Fibroblast of villous mesenchyme (primary cell): ENCODE measurements at places on chromosomes 5 and 9.

DNA sequence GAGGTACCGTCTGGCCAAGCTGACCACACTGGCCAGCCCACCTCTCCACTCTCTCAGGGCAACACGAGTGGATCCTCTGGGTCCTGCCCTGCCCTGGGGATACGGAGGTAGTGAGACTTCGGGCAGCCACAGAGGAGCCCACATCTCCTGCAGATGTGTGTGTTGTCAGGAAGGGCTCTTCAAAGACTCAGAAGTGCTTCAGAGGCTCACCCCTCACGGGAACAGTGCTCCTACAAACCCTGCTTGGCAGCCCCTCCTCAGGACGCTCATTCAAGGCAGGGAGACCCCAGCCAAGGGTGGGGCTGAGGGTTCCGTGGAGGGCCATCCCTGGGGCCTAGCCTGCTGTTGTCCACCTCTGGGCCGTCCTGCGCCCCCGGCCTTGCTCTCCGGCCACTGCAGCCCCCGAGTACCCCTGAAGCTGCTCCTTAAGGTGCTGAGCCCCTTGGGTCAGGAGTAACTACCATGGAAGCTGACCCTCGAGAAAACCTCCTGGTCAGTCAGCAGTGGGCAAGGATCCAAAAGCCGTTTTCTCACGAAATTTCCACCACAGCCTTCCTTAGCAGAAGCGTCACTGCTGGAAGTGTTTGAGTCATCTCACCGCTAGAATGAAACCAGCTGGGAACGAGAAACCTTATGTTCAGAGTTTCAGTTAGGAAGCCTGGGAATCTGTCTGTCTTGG lies 23.2 kb upstream of the LRRC14B start:
- peak; percentile 96 for DNase-seq

DNA sequence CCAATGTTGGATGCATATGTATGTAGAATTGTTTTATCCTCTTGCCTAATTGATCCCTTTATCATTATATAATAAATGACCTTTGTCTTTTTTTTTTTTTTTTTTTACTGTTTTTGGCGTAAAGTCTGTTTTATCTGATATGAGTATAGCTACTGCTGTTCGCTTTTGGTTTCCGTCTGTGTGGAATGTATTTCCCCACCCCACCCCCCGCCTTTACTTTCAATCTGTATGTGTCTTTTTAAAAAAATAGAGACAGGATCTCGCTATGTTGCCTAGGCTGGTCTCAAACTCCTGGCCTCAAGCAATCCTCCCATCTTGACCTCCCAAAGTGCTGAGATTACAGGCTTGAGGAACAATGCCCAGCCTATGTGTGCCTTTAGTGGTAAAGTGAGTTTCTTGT lies 11.3 kb downstream of the AHRR start:
- DNase-seq, result no peak

DNA sequence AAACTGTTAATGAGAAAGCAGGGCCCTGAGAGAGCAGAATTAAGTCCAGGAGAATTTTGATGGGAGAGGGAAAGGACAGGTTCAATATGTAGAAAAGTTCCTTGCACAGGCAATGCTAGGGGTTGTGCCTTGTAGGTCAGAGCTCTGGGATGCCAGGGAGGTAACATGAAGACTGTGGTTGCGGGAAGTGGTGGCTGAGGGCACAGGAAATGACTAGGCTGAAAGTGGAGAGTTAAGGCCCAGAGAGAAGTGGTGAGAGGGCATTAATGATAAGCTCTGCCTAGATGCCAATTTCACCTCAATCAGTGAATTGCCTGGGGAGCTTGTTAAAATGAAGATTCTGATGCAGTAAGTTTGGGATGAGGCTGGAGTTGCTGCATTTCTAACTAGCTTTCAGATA lies 31.5 kb upstream of the PPP3R2 start:
- DNase-seq, result no peak

- DNase-seq, result no peak
Measured at GRCh38 chr9:120158221-120158620, 421.7 kb downstream of the CDK5RAP2 start.

GRCh38 chr9:104868687-104869404 lies 59.1 kb downstream of the ABCA1 start:
- DNase-seq, result peak; percentile 95

DNA sequence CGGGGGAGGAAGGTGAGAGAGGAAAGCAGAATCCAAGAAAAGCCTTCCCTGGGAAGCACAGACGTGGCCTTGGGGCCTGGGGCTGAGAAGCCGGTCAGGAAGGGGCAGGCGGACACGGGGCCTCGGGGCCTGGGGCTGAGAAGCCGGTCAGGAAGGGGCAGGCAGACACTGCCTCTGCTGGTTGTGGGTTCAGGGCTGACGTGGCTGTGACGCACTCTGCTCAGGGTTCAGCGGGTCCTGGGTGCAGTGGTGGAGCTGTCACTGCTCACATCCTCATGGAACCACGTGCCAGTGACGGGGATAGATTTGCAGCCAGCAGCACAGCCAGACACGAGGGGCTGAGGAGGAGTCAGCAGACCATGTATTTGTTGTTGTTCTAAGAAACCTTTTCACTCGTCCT lies 12.8 kb downstream of the PAEP start:
- DNase-seq, result no peak

GRCh38 chr9:131854896-131855613 lies 115.2 kb upstream of the RAPGEF1 start:
- peak; percentile 24 for DNase-seq

- peak; percentile 17 for DNase-seq
Measured at GRCh38 chr5:28807195-28807729, 1768.9 kb upstream of the CDH9 start.

GRCh38 chr5:104513121-104513602 lies 950.6 kb upstream of the NUDT12 start:
- peak; percentile 87 for DNase-seq

DNA sequence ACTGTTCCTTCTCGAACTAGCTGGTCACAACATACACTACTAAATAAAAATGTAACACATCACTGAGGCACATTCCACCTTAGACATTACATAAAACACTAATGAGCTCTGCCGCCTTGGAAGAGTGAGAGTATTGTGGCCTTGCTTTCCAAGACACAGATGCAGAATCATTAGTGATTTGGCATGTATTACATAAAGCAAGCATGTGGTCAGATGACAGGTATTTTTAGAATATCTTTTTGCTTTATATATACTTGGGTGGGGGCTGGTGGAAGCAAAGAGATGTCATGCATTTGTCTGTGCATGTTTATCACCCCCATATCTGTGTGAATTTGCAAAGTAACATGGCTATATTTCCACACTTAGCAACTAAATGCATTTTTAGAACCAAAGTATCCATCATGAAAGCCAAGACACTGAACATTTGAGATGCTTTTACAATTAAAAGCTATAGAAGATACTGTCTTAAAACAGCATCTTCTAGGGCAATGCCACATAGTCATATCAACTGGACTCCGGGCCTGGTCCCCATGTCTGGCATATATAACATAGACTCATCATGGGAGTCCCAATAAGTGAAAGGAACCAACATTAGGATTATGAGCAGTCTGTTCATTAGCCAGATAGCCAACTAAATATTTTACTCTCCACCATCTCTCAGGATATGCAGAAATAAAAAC lies 213.5 kb downstream of the MEF2C start:
- DNase-seq, result no peak

DNA sequence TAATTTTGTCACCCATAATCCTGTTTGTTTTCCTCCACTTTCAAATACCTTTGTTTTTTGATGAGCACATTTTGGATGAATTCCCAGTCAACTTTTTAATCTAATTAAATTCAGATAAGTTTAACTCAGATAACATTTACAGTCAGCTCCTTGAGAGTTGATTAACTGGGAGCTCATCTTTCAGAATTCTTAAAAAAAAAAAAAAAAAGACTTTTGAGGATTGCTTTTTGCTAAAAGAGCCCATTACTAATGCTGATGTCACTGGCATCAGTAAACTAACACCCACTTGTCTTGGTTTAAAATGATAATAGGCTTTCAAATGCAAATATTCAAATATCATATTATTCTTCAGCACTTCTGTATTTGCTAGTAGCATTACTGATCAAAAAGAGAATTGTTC lies 47.1 kb upstream of the NFIB start:
- no peak for DNase-seq

GRCh38 chr9:22041775-22042174 lies 32.7 kb upstream of the CDKN2B start:
- DNase-seq, result peak; percentile 58

DNA sequence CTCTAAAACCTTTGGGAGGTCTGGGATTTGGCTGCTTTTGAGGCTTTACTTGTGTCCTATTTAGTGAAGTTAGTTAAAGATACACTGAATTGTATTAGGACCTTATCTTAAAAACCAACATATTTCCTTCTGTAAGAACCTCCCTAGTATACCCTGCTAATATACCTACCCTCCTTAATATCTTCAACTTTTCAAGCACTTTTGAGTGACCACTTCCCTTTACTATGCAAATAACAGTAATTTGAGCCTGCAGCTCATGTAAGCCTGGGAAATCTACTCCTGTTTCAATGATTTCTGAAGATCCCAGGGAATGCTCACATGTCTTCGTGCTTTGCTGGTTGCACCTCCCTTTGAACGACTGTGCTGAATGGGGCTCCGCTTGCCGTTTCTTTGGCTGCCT lies 358.5 kb downstream of the YTHDC2 start:
- DNase-seq, result no peak

DNA sequence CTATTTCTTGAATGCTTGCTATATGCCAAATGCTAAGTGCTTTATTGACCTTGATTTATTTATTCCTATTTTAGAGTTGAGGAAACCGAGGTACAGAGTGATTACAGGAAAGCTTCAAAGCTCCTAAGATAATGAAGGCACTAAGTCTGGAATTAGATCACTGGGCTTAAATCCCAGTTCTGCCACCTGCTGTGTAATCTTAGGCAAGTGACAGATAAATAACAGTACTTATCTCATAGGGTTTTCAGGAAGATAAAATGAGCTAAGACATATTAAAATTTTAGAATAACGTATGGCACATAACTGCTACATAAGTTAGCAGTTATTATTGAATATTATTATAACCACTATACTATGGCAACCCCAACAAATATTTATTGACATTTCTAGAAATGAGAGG lies 843.8 kb downstream of the DTWD2 start:
- no peak for DNase-seq

GRCh38 chr5:15643731-15644130 lies 143.8 kb downstream of the FBXL7 start:
- no peak for DNase-seq

DNA sequence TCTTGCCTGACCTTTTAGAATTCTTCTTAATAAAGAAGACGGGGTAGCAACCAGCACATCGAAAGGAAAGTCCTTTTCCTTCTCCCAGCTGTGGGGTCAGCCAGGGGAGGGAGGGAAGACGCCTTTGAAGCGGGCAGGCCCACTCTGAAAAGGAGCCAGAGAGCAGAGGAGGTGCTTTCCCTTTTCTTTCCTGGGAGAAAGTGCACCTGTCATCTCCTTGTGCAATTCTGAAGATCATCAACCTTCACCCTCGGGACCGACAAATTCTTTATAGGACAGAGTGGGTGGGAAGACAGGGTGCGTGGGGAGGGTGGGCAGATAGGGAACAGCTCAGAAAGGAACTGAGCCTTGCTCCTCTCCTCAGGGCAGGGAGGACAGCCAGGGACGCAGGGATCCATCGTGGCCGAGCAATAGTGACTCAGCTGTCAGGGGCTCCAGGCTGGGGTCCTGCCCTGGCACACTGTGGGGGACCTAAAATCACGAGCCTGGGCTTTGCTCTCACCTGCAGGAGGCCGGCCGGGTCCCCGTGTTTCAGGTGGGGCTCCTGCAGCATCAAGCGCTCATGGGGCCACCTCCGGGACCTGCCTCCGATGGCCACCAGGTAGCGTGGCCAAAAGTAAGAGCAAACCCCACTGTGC lies 141.0 kb downstream of the OLFM1 start:
- DNase-seq, result no peak

GRCh38 chr9:110687497-110687896 lies 18.9 kb downstream of the MUSK start:
- DNase-seq, result no peak

- no peak for DNase-seq
Measured at GRCh38 chr9:117266855-117267497, 147.9 kb downstream of the ASTN2 start.

GRCh38 chr5:134524826-134525682 lies at the start of gene JADE2:
Gene JADE2, plus strand, starts transcription at chr5:134525670. Its CDS starts 10,188 bp downstream, at chr5:134535858.
- DNase-seq, result peak; percentile 87

DNA sequence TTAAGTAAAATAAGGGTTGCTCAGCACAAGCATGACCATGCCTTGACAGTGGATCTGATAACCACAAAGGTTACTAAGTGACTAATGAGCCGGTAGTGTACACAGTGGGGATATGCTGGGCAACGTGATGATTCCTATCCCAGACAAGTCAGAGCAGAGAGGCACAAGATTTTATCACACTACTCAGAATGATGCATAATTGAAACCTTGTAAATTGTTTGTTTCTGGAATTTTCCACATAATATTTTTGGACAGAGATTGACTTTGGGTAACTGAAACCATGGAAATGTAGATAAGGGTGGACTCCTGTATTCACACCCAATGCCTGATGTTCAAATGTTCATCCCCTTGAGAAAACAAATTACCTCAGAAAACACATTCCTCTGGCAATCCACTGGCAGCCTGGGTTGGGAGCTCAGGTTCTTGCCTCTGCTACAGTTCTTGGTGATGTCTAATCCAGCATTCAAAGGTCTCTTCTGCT lies 16.2 kb upstream of the ERAP1 start:
- peak; percentile 67 for DNase-seq

DNA sequence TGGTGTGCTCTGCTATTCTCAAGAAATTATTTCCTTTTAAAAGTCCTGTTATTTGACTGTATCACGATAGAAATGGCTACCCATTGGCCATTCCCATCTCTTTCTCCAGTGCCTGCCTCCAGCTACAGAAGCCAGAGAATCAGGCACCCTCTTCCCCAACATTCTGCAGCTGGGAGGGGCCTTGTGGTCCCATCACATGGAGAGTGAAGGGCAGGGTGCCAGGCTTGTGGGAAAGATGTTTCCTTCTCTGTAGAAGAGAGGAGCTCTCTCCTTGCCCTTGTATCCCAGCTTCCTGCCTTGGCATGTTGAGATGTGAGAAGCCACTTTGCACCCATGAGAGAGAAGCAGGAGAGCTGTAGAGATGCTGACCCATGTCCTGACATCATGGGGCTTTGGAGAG lies 465.0 kb downstream of the MTRR start:
- no peak for DNase-seq
